Stimulated activated naive CD4-positive, alpha-beta T cell (primary cell): ENCODE measurements at places on chromosomes 2 and 18.

DNA sequence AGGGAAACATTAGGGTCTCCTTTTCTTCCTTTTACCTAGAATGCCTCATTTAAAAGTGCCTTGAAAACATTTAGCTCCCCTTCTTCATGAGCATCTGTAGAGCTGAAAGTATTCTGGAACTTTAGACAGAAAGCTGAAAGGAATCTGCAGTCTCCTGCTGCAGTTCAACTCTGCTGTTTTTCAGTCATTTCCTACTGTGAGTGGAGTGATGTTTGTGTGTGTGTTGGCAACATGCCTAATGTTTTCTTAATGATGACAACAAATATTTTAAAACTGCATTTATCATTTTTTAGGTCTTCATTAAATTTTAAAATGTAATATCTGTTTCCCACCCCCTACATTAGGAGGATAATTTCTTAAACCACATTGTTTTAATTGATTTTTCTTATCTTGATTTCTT, 66.6 kb downstream of the TWSG1 start:
- no peak for DNase-seq

GRCh38 chr2:27507293-27507692, 10.7 kb downstream of the GCKR start:
- no peak for DNase-seq

GRCh38 chr2:15532996-15533395, 28.1 kb downstream of the NBAS start:
- DNase-seq, result no peak

DNA sequence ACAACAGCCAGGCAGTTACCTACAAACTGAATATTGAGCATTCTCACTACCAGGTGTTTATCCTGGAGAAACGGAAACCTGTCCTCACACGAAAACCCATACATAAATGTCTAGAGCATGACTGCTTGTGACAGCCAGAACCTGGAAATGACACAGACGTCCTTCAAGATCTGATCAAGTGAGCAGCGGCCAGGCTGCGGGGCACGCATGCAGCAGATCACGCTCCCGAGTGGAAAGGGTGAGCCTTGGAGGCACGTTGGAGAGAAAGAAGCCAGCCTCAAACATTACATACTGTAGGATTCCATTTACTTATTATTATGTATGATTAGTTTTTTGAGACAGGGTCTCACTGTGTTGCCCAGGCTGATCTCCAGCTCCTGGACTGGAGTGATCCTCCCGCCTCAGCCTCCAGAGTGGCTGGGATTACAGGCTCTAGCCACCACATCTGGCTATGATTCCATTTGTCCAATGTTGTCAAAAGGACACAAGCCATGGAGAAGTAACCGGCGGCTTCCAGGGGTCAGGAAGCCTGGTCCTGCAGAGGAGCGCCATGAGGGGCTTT, 22.9 kb upstream of the STK25 start:
- DNase-seq, result no peak

DNA sequence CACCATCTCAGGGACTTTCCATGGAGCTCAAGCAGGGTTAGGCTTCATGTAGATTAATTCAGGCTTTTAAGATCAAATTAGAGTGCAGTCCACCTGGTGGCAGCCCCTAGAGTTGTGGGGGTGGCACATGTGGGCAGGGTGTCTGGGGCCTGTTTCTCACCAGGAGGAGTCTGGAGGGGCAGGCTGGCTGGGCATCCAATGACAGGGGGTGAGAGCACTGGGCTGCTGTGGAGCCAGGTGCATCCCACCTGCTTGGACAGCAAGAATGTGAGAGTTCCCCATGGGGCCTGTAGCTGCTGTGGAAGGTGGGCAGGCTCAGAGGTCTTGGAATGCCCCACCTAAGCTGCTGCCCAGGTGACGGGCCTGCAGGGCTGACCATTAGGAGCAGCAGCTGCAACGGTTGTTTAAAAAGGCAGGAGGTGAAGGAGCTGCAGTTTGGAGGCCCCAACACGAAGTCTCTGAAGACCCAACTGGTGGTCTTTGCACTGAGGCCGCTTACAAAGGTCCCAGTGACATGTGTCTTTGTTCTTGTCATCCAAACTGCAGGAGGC, 686.3 kb upstream of the HS6ST1 start:
- DNase-seq, result no peak

DNA sequence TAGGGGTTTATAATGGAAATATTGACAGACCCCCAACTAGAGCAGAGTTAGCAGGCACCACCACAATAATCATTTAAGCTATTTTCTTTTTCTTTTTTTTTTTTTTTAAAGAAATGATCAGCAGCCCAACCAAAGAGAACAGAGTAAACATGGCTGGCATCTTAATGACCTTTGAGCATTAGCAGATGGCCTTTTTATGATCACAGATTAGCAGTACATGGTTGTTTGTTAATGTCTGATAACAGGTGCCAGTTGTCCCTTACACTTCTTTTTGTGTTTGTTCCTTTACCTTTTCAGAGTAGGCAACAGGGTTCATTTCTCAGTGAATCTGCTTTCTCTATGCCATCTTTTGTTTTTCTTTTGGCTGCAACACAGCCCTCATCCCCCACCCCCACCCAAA, 747.0 kb downstream of the BCL11A start:
- DNase-seq, result no peak

DNA sequence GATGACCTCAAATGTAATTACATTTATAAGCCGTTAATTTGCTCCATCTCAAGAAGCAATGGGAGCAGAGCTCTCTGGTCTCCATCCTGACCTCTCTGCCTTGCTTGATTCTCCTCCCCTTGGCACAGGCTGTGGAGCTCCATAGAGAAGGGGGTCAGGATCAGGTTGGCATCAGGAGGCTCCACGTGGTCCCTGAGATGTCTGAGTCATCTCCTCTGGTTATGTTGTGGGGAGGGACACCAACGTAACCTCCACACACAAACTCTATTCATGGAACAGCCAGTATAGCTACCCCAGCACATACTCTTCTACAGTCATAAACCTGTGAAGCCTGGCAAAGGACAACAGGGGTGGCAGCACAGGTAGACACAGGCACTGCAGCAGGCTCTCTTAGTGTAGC, 29.0 kb downstream of the TRABD2A start:
- no peak for DNase-seq

DNA sequence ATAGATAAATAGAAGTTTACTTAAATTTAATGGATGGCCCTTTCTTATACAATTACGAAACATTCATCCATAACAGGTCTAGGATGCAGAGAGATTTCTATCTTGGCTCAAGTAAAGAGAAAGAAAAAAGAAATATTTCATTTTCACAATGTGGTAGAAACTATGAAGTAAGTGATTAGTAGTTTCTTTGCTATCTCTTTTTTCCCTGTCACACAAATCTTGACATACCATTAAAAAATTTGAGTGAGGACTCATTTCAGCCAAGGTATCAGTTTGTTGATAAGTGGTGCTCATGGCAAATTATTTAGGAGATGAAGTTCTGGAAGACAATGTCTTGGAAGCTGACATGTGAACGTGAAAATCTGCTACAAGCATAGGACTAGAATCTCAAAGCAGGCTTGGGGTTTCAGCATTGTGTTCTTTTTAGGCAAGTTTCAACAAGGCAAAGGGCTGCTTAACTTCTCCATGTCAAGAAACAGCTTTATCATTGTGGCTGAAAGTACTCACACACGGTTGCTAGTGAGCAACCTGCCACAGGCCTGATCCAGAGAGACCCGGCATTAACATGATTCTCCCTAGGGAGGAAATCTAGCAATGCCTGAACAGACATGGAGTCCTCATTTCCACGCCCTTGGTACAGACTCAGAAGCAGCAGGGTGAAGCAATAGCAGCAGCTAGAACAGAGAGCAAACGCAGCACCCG, 414.6 kb downstream of the DLGAP1 start:
- no peak for DNase-seq

- no peak for DNase-seq
Observed at GRCh38 chr18:43141208-43141607, 25.7 kb upstream of the RIT2 start.
